ENCODE measurements at places on chromosomes 4 and X. TPM values are rescaled to one million over a fixed set of nuclear protein-coding genes. Genes with fewer than 3 reads are reported as not detected.

Gene SPANXA1
- not detected for total RNA-seq

Gene SSX3
- not detected for total RNA-seq

Gene XPNPEP2
- total RNA-seq = 3.5 TPM

Gene NSG1
- 14.4 TPM for total RNA-seq

Gene CLDN22
- total RNA-seq = not detected

Gene FRAS1
- 5.8 TPM for total RNA-seq

Gene ADGRG4
- total RNA-seq = not detected

- no peaks in the 10 kb centered on the region for H3K4me1 ChIP-seq
- H3K27me3 ChIP-seq = no peaks in the 10 kb centered on the region
- H3K36me3 ChIP-seq = no peaks in the 10 kb centered on the region
- H3K27ac ChIP-seq = no peak overlapping the region
Observed at GRCh38 chr4:30726090-30726675, 6.0 kb downstream of the PCDH7 start.

DNA sequence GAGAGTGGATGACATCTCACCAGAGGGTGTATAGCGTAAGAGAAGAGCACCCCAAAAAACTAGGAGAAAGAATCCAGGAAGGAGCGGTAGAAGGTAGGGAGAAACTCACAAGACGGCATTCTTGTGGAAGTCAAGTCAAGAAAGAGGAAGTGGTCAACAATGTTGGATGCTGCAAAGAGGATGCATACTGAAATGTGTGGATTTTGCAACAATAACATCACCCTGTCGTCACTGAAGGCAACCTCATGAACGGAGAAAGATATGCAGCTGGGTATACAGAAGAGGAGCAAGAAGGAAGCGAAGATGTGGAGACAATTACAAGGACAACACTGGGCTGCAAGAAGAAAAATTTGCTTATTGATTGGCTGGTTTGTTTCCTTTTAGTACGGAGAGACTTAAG, 11.4 kb upstream of the TAPT1 start:
- no peak overlapping the region for H3K4me3 ChIP-seq
- H3K4me1 ChIP-seq = no peaks in the 10 kb centered on the region
- H3K27ac ChIP-seq = no peak overlapping the region
- no peak for DNase-seq
- no peaks in the 10 kb centered on the region for H3K36me3 ChIP-seq

DNA sequence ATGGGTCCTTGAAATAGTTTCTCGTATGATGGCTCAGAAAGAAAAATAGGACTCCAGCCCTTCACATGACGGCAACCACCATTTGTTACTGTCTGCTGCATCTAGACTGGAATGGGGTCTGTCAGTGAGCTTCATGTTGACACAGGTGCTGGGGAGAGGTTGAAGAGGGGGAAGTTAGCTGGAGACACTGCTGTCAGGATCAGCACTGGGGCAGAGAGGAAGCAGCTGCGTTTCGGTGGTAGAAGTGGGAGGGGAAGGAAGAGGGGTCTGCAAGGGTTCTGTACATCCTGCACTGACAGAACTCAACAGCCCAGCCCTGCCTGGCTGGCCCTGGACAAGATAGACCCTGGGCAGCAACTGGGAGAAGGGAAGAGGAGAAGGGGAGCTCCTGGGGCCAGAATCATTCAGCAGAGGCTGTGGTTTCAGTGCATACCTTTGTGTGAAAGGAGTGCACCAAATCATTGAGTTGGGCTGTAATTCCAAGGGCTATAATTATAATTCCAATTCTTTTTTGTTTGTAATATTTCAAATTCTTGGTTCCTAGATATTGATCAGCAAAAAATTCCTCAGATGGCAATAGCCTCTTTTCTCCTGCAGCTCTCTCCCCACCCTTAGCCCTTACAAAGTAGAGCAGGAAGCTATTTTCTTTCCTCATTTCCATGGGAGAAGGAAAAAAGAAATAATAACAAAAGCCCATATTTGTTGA, 119.4 kb upstream of the C1GALT1C1 start:
- H3K36me3 ChIP-seq = no peaks in the 10 kb centered on the region
- H3K27me3 ChIP-seq = no peaks in the 10 kb centered on the region
- H3K4me1 ChIP-seq = no peaks in the 10 kb centered on the region
- no peak for DNase-seq

- H3K4me3 ChIP-seq = no peak overlapping the region
- H3K27me3 ChIP-seq = no peaks in the 10 kb centered on the region
- H3K36me3 ChIP-seq = peaks cover 12% of the 10 kb centered on the region
- DNase-seq = no peak
- peak overlapping the region; percentile 94 for H3K27ac ChIP-seq
Observed at GRCh38 chr4:148048598-148048997, 316.7 kb downstream of the ARHGAP10 start.

- no peaks in the 10 kb centered on the region for H3K4me1 ChIP-seq
- H3K4me3 ChIP-seq = no peak overlapping the region
- no peaks in the 10 kb centered on the region for H3K27me3 ChIP-seq
- H3K27ac ChIP-seq = no peak overlapping the region
- no peaks in the 10 kb centered on the region for H3K36me3 ChIP-seq
Observed at GRCh38 chrX:14357314-14357713, 172.0 kb upstream of the GLRA2 start.

DNA sequence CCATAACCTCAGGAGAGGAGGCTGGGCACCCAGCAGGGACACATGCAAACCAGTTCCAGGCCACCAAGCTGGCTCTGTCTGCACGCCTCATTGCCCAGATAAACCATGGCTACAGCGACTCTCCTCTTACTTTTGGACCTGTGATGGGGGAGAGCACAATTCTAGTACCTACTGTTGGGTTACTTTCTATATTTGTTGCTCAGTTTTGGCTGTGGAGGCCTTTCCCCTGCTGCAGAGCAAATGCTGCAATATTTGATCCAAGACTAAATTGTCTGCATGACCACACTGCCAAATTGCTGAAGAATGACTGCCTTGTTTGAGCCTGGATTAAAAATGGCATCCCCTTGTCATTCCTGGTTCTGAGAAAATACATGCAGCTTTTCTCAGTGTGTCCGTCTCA, 253.5 kb downstream of the ARHGAP10 start:
- no peak overlapping the region for H3K27ac ChIP-seq
- H3K4me3 ChIP-seq = no peak overlapping the region
- DNase-seq = no peak
- H3K36me3 ChIP-seq = no peaks in the 10 kb centered on the region
- H3K27me3 ChIP-seq = no peaks in the 10 kb centered on the region

DNA sequence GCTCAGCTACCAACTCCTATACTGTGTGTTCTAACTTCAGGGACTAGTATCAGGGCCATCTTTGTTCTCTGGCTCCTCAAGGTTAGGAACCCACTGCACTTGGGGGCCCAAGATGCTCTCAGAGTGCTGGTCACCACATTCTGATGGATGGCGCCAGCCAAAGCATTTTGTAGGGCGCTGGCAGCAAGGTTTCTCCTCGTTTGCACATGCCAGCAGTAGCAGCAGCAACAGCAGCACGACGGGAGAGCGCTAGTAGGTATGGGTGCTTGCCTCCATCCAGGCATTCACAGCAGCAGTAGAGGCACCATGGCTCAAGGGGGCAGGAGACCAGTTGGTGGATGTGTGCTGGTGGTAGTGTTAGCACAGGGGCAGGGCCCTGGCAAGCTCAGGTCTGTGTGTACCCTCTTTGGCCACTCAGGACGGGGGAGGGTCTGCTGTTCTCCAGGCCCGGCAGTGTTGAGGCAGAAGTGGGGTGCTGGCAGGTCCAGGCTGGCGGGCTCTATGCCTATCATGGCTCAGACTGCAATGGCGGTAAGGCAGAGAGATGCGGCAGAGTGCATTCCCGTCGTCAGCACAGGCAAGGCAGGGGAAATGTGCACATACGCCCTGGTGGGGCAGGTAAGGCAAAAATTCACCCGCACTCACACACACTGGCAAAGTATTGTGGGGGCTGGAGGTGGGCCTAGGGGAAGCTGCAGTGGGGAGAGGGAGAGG, 56.6 kb downstream of the SERPINA7 start:
- H3K4me3 ChIP-seq = no peak overlapping the region
- no peak for DNase-seq
- no peak overlapping the region for H3K27ac ChIP-seq
- H3K4me1 ChIP-seq = no peaks in the 10 kb centered on the region
- no peaks in the 10 kb centered on the region for H3K27me3 ChIP-seq
- no peaks in the 10 kb centered on the region for H3K36me3 ChIP-seq

GRCh38 chr4:183287677-183288076, 32.4 kb downstream of the CLDN22 start:
- DNase-seq = no peak
- no peaks in the 10 kb centered on the region for H3K4me1 ChIP-seq
- H3K36me3 ChIP-seq = peaks cover 77% of the 10 kb centered on the region
- H3K27me3 ChIP-seq = no peaks in the 10 kb centered on the region
- no peak overlapping the region for H3K4me3 ChIP-seq

- DNase-seq = no peak
- no peak overlapping the region for H3K4me3 ChIP-seq
- H3K27ac ChIP-seq = no peak overlapping the region
- no peaks in the 10 kb centered on the region for H3K27me3 ChIP-seq
- H3K36me3 ChIP-seq = no peaks in the 10 kb centered on the region
Observed at GRCh38 chrX:120213438-120214265, 37.0 kb upstream of the ZBTB33 start.

DNA sequence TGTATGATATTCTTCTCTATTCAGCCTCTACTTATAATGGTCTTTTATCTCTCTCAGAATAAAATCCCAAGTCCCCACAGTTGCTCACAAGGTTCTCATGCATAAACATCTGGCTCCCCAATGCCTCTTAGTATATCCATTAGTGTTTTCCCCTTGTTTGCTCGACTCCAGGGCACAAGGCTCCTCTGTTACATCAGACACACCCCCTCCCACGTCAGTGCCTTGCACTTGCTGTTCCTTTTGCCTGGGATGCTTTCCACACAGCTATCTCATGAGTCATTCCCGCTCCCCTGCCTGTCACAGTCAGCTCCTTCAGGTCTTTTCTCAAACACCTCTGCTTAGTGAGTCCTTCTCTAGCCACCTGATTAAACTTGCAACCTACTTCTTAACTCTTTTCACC, 260.2 kb downstream of the IL1RAPL1 start:
- peak overlapping the region; percentile 26 for H3K27ac ChIP-seq
- no peaks in the 10 kb centered on the region for H3K27me3 ChIP-seq
- H3K4me1 ChIP-seq = no peaks in the 10 kb centered on the region
- no peak for DNase-seq
- no peak overlapping the region for H3K4me3 ChIP-seq

DNA sequence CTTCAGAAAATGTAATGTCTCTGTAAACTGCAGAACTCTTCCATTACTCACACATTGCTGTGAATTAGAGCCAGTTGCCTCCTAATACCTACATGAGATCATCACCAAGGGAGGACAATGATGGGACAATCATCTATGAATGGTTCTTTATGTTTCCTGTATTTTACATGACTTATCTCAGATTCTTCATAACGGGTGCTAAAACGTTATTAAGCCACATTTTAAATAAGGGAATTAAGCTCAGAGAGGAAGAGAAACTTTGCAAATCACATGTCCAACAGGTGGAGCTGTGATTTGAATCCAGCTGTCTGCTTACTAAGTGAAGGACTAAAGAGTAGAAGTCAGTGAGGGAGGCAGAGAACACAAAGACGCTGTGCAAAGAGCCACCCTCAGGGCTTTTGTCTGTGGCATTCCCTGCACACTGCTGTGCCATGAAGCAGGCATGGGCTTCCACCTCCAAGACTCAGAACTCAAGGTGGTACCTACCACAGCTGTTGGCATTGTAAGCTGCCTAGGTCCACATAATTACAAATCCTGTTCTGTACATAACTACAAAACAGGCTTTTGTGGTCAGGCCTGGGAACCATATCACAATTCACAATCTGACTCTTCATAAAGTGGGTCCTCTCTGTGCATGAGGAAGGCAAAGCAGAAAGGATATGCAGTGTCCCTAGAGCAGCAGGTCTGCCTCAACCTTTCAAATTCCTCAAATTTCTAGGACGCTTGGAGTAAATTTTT, 12.8 kb downstream of the TBC1D9 start:
- no peak overlapping the region for H3K27ac ChIP-seq
- no peaks in the 10 kb centered on the region for H3K27me3 ChIP-seq
- no peak for DNase-seq
- H3K4me1 ChIP-seq = peaks cover 24% of the 10 kb centered on the region
- H3K36me3 ChIP-seq = no peaks in the 10 kb centered on the region

- no peak overlapping the region for H3K4me3 ChIP-seq
- no peaks in the 10 kb centered on the region for H3K4me1 ChIP-seq
- H3K36me3 ChIP-seq = no peaks in the 10 kb centered on the region
- no peaks in the 10 kb centered on the region for H3K27me3 ChIP-seq
- no peak for DNase-seq
Observed at GRCh38 chr4:159498446-159499115, 395.7 kb downstream of the RAPGEF2 start.

GRCh38 chr4:1196421-1197183, 24.2 kb upstream of the SPON2 start:
- no peaks in the 10 kb centered on the region for H3K27me3 ChIP-seq
- peak; percentile 56 for DNase-seq
- peaks cover 43% of the 10 kb centered on the region for H3K4me1 ChIP-seq
- no peak overlapping the region for H3K4me3 ChIP-seq
- no peaks in the 10 kb centered on the region for H3K36me3 ChIP-seq

DNA sequence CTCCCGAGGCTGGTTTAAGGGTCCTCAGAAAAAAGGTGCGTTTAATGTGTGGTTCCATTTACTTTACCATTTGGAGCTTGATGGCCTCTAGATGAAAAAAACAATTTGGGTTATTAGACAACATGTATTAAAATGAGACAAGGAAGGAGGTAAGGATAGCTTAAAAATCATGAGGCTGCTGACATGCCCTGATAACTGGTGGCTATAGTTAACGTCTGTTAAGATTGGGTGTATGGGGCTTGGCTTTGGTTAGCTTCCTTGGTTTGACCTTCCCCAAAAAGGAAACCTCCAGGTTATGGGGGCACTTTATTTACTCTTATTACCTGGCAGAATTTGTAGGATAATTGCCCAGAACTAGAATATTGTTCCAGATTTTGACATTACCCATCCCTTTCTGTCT, 51.5 kb downstream of the HMGB2 start:
- no peak overlapping the region for H3K27ac ChIP-seq
- DNase-seq = no peak
- no peak overlapping the region for H3K4me3 ChIP-seq

DNA sequence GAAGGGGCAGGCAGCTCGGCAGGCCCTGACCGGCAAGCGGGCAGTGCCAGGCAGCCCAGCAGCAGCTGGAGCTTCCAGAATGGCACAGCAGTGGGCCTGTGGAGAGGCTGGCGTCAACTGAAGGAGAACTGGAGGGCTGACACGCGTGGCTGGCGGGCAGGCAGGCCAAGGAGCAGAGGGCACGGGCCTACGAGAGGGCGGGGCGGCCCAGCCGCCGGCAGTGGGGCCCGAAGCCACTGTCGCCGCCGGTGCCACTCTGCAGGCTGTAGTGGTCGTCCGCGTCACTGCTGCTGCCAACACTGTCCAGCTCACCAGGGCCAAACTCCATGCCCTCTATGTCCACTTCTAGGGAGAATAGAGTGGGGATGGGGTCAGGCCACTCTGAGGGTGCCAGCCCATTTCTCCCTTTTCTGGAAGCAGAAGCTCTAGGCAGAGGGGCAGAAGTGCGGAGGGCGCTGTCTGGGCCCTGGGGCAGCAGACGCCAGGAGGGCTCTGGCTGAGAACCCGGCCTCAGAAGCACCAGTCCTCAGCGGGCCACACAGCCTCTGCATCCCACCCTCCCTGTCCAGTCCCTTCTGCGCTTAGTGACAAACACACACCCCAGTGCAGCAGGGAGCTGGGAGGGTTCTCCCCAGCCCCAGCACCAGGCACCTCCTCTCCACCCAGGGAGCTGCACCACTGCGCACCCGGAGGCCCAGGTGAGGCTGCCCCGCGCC, 8.6 kb upstream of the HAUS3 start:
- peaks cover 61% of the 10 kb centered on the region for H3K36me3 ChIP-seq
- peak; percentile 52 for DNase-seq
- H3K27ac ChIP-seq = no peak overlapping the region
- no peaks in the 10 kb centered on the region for H3K27me3 ChIP-seq
- H3K4me1 ChIP-seq = peaks cover 26% of the 10 kb centered on the region

- DNase-seq = no peak
- H3K27me3 ChIP-seq = no peaks in the 10 kb centered on the region
- no peak overlapping the region for H3K27ac ChIP-seq
- no peaks in the 10 kb centered on the region for H3K36me3 ChIP-seq
- no peaks in the 10 kb centered on the region for H3K4me1 ChIP-seq
Observed at GRCh38 chr4:93646233-93646930, 182.2 kb upstream of the ATOH1 start.

All from right atrium auricular region (tissue), 2 donors.